ENCODE measurements at places on chromosomes 7 and 10. TPM values are rescaled to one million over a fixed set of nuclear protein-coding genes. Genes with fewer than 3 reads are reported as not detected.

GRCh38 chr10:11462071-11462470 lies 149.4 kb downstream of the USP6NL start:
- DNase-seq: no peak

- no peak for DNase-seq
Measured at GRCh38 chr7:141227454-141227853, 153.6 kb downstream of the TMEM178B start.

- DNase-seq: no peak
Measured at GRCh38 chr10:63987212-63987611, 466.0 kb downstream of the REEP3 start.

DNA sequence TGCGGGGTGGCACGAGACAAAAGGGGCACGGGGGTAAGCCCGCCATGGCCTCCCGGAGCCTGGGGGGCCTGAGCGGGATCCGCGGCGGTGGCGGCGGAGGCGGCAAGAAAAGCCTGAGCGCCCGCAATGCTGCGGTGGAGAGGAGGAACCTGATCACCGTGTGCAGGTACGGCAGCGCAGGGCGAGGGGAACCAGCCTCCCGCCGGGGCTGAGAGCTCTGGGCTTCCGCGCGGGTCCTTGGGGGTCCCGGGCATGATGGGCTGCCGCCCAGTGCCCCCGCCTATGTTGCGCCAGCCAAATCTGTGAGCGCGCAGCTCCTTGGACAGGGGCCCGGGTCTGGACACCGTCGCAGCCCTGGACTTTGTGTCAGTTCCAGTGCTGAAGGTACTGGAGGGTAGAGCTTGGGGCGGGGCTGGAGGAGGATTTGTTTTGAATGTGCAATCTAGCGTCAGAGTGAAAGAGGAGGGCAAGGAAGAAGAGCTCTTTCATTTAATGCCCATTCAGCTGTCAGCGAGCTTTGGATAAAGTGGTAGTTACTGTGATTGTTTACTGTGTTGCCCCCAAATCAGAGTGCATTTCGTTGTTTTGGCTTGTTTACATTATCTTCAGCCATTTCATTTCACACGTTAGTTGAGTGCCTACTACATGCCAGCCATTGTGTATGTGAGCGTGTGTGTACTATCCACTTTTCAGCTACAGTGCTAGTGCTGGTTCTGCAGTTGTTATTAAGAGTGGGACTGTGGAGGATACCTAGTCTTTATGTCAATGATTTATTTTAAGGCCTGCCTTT lies 777 bp downstream of the RUNDC3B start:
- peak; percentile 73 for DNase-seq

Gene GIMAP5
- total RNA-seq: 3.8 TPM

Data from cerebellum (tissue), 4 donors.